ENCODE measurements at places on chromosomes 12 and 14.

DNA sequence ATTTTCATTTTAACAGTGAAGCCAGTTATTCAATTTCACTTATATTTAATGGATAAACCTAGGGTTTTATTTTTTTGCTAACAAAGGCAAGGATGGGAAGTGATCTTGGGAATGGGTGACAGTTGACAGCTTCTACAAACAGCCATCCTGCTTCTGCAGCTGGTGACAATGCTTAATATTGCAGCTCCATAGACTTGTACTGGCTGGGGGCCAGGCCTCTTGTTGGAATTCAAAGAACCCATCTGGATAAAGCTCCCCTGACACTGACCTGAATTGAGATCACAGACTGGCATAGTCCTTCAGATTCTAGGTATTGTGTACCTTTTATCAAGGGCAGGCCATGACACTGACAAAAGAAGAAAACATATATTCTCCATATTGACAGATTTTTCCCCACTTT is 664.6 kb upstream of the FOXG1 start:
- no peak for DNase-seq

- DNase-seq, result no peak
Observed at GRCh38 chr12:34340534-34341361, 318.5 kb downstream of the ALG10 start.

- DNase-seq, result no peak
Observed at GRCh38 chr14:64997108-64997794, 10.6 kb downstream of the FNTB start.

DNA sequence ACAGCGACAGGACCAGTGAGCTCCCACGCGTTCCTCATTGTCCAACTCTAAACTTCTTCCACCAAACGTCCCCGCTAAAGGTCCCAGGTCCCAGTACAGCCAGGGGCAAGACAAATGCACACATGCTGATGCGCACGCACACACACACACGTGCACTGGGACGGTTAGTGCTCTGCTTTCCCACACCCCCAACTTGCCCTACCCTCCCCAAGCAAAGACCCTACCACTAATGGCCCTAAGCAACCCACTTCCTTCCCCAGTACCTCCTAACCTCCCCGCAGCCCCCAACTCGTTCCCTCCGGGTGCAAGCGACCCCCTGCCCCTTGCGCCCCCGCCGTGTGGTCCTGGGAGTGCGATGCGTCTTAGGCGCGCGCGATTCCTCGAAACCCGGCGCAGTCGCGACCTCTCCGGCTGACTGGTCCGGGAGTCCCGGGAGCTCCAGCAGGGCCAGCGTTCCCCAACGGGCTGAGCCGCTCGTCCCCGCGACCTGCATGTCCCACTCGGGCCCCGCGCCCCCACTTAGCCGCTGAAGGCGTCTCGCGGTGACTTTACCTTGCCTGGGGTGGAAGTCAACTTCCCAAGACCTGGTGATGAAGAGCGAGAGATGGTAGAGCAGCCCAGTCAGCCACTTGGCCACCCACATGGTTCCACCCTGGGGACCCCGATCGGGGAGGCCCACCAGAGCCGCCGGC is 578 bp downstream of the ADAMTS20 start:
- no peak for DNase-seq

GRCh38 chr14:63551332-63551731 is 8.2 kb upstream of the PPP2R5E start:
- DNase-seq, result peak; percentile 11

- no peak for DNase-seq
Observed at GRCh38 chr12:87427770-87428169, 601.4 kb downstream of the C12orf50 start.

DNA sequence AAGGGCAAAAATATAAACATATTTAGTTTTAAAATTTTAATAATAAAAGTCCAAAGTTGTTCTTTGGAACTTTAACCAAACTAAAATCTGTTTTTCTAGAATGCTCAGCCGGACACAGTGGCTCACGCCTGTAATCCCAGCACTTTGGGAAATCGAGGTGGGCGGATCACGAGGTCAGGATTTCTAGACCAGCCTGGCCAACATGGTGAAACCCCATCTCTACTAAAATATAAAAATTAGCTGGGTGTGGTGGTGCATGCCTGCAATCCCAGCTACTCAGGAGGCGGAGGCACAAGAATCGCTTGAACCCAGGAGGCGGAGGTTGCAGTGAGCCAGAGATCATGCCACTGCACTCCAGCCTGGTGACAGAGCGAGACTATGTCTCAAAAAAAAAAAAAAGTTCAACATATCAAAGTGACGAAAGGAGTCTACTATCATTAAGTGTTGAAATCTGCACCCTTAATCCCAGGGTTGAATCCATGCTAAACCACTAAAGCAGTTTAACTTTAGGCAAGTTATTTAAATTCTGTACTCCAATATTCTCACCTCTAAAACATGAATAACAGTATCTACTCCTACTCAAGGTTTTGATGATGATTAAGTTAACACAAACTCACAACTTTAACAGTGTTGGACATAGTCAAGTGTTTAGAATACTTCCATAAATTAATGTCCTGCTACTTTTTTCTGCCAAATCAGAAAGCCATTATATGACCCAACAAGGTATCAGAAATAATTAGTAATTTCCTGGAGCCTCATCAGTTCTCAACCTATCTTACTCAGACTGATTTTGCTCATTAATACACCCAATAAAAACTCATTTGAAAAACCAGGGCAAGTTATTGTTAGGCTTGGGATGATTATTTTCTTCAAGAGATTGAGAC is 11.0 kb downstream of the HNRNPC start:
- DNase-seq, result no peak

DNA sequence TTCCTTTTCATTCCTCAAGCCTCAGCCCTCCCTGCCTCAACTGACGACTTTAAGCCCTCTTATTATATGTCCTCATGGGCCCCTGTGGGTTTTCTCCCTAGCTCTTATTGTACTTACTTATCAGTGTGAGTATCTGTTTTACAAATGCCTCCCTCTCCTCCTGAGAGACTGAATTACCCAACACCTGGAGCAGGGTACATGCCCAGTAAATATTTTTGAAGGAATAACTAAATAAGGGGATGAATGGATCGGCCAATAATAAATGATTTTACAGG is 95.8 kb upstream of the SLC35F4 start:
- DNase-seq, result no peak

- DNase-seq, result no peak
Observed at GRCh38 chr14:104609666-104610065, 5.1 kb upstream of the TMEM179 start.

GRCh38 chr12:24287963-24288362 is 338.5 kb upstream of the SOX5 start:
- DNase-seq, result no peak

DNA sequence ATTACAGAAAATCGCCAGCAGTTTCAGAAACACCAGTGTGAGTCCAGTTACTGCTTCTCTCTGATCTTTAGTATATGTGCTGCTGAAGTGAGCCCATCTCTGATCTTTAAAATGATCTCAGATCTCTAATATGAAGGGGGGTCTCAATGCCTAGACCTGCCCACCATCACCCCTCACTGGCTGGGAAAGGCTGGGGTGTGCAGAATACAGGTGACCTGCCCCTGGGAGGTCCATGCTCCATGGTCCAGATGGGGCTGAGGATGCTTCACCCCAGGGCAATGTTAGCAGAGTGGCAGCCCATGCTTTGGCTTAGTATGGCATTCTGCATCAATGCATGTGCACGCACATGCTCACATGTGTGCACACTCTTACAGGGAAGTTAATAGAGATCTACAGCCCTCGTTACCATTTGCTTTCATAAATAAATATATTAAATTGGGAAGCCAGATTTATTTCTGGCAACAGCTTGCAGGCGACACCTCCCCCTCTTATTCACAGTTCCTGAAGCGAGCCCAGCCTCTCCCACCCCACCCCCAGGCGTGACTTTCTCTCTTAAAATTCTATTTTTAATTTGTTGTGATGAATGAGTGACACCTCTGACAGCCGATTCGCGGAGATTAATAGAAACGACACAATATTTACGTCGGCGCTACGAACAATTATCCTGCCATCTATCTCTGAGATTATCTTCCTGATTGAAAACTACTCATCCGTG is 104.7 kb upstream of the ESRRB start:
- no peak for DNase-seq

DNA sequence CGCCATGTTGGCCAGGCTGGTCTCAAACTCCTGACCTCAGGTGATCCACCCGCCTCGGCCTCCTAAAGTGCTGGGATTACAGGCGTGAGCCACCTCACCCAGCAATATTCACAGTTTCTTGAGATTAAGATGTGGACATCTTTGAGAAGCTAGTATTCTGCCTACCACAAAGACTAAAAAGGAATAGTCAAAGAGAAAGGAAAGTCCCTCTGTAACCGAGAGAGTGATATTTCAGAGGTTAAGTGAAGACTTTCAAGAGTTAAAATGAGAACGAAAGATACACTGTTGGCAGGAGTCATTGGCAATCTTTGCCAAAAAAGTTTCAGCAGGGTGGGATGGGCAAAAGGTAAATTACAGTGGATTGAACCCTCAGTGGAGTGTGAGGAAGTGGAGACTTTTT is 15.6 kb downstream of the DGKA start:
- no peak for DNase-seq

GRCh38 chr14:90616313-90616712 is 199.9 kb downstream of the TTC7B start:
- no peak for DNase-seq

DNA sequence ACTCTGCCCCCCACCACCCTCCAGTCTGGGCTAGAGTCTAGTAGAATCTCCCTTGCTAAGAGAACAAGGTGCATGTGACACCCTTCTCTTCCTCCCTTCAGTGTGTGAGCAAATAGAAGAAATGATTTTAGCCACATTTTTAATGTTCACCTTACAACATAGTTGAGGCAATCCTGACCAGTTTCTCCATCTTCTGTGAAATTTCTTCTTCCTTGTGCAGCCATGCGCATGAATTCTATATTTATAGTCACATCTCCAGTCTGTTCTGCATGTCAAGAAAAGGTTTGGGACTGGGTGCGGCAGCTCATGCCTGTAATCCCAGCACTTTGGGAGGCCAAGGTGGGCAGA is 9.5 kb upstream of the LTA4H start:
- no peak for DNase-seq

DNA sequence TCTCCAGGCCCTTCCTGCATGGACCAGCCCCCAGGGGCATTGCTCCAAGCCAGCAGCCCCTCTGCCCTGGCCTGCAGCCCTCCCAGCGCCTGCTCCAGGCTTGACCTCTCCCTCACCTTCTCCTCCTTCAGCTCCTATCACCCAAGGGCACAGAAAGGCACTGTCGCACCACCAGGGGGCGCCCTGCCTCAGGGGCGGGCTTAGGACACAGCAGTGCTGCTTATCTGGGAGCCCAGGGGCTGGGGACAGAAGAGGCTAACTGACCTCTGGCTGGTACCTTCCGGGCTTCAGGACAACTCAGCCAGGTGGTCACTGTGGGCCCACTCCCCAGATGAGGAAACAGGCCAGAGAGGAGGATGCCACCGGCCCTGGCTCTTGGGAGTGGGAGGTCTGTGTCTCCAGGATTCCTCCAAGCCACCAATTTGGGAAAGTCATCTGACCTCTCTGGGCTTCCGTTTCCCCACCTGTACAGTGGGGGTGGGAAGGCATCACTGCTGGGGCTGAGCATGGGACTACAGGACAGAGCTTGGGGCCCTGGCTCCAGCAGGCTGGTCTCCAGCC is 25.3 kb upstream of the GPR132 start:
- peak; percentile 93 for DNase-seq

- DNase-seq, result no peak
Observed at GRCh38 chr12:54438517-54438916, 19.5 kb upstream of the ITGA5 start.

DNA sequence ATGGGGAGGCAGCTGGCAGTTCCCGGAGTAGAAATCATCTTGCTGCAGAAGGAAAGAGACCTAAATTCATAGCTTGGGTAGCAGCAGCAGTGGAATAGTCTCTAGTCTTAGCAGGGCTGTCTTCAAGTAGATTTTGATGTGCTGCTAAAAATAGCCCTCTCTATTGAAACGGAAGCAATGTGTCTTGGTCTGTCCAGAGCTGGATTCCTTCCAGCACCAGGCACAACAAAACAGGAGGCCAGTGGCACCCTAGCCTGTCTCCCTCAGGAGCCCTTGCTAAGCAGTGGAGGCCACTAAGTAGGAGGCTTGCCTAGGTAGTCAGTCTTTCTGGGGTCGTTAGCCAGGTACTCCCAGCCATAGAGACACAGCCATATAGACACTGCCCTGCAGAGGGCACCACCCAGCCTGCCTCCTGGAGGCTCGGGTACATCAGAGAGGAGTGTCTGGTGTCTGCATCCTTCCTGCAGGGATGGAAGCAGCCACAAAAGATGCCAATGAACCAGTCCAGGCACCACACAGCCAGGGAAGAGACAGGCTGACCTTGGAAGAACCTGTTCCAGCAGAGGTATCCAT is 97.5 kb downstream of the CRACR2A start:
- DNase-seq, result peak; percentile 30

DNA sequence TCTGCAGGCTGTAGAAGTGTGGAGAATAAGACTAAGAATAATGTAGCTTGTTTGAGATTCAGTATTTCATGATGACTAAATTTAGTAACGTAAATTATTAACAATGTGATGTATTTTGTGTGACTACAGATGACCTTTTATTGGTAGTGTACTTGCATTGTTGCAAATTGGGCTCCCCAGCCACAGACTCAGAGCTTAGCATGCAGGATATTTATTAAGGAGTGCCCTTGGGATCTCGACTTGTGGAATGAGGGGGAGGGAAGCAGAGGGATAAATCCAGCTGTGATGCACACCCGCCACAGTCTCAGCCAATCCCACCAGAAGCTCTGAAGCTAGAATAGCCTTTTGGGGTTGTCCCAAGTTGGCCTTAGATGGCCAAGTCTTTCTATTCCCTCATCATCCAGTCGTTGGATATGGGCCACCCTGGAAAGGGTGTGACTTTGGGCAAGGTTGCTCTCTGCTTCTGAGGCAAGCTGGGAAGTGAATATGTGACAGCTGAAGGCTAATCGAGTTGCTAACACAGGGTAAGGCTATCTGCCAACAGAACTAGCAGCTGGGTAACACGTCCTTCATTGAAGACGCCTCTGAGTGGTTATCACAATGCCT is 42.1 kb upstream of the USP44 start:
- DNase-seq, result no peak

- DNase-seq, result peak; percentile 71
Observed at GRCh38 chr14:21965042-21965441, 291.4 kb upstream of the OR4E1 start.

DNA sequence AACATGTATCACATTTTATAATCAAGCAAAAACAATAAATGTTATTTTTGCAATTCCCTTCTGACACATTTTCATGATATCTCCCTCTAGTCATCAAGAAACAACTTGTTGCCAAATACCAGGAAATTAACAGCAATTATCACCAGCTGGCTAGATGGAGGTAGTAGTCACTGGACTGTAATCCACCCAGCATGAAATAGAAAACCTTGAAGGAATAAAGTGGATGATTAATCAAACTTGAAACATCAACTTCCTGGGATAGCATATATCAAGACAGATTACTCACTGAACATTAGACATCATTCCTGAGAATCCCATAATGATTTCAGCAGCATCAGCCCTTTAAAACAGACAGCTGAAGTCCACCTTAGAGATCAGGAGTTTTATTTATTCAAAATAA is 259.0 kb downstream of the CCDC59 start:
- no peak for DNase-seq

DNA sequence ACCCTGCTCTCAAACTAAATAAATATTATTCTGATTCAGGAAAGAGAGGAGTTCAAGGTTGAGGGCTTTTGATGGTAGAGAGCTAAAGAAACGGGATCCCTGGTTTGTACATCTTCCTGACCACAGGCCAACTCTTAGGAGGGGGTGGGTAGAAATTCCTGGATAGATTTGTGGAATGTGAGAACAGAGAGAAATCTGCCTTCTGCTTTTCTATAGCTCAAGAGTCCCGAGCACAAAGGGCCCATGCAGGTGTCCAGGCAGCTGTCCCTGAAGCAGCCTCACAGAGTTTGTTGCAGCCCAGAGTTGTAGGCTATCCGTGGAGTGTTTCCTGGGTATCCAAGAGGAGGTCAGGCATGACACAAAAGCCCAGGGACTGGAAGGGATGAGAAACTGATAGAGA is 198.6 kb downstream of the BCAT1 start:
- no peak for DNase-seq
